ENCODE measurements at places on chromosomes 11 and 22.

DNA sequence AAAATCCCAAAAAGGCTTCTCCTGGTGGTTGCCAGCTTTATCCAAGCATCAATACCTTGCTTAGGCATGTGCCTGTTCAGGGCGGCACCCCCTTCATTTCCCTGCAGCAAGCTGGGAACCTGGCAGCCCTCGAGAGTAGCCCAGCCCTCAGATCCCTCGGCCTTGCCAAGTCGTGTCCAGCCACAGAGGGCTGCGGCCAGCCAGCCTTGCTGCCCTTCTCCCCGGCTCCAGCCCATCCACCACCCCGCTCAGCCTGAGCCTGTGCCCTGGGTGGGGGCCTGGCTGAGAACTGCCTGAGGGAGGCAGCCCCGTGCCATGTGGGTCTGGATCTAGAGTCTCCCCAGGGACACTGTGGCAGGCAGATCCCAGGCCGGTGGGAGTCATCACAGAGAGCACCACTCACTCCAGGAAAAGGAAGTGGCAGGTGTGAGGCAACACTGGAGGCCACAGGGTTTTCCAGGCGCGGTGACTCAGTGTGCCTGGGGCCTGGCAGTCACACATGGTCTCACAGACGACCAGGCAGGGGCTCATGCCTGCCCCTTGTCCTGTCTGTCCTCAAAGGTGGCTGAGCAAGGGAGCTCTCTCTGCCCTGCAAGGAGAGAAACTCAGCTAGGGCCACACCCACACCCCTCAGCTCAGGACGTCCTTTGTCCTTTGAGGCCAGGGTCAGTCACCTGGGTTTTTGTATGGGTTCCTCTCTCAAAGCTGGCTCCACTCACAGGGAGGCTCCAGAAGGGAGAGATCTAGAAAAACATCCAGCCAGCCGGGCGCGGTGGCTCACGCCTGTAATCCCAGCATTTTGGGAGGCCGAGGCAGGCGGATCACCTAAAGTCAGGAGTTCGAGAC, 12.2 kb upstream of the CDC42BPG start:
- no peak for DNase-seq

DNA sequence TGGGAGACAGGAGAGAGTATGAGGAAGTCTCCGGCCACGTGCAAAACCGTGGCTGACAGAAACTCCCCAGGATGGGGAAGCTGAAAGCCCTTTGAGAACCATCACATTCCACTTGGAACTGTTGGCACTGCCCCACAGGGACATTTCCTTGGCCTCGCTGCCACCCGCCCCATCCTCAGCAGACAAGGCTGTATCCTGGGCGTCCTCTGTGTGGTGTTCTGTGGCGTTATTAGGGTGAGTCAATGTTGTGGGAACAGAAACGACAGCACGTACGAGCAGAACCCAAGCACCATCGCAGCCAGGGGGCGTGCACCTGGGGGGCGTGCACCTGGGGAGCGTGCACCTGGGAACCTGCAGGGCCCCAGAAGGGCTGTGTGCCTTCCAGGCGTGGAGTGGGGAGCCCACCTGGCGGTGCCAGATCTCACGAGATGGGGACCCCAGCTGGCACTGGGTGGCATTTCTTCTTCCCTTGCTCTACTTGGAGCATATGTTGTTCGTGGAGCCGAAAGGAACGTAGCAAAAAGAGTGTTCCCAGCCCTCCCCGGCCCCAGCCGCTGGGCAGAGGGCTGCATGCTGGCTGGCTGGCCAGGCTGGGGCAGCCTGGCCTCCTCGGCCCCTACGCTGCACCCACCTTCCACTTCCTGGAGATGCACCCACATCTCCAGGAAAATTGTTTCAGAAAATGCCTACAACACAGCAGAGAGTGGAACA, 35.4 kb downstream of the NFAM1 start:
- DNase-seq = no peak

DNA sequence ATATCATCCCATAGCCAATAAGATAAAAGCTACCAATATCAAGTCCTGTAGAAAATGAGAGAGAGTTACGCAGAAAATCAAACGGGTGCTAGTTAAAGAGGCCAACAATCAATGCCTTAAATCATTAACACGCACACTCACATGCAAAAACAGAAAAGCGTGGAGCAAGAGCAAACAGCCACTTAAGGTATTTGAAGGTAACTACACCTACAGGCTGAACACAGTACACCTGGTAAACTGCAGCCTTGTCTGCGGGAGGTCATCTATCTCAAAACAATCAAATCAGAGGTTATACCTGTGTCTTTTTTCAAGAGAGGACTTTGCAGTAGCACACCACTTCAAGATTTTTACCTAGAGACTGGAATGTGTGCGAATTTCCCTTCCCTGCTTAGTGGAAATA, 23.6 kb downstream of the SLC35F2 start:
- no peak for DNase-seq

DNA sequence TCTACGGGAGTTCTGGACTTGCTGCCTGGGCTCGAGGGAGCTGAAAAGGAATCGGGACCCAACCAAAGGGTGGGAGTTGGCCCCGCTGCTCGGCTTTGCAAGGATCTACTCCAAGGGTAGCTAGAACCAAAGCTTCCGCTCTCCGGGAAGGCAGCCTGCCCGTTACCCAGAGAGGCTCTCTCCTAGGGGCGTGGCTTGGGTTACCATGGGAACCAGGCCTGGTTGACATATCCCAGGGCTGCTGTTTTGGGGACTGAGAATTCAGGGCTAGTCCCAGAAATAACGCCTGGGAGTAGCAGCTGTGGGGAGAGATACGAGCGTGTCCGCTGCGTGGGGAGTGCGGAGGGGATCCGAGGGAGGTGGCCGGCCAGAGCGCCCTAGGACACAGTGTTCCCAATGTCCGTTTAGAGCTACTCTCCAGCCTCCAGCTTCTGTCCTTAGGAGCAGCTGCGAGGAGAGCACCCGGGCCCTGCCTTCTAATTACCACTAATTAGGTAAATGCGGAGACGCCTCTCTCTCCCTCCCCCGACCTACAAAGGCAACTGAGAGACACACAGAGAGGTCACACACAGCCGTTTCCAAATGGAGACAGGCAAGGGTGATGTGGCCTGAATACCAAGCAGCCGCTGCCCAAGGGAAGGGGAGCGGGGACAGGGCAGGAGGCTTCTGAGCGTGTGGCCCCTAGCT, 141.6 kb upstream of the CADM1 start:
- no peak for DNase-seq

- DNase-seq = no peak
These were observed 6.0 kb upstream of the PLA2G6 start for GRCh38 chr22:38187413-38188212.

DNA sequence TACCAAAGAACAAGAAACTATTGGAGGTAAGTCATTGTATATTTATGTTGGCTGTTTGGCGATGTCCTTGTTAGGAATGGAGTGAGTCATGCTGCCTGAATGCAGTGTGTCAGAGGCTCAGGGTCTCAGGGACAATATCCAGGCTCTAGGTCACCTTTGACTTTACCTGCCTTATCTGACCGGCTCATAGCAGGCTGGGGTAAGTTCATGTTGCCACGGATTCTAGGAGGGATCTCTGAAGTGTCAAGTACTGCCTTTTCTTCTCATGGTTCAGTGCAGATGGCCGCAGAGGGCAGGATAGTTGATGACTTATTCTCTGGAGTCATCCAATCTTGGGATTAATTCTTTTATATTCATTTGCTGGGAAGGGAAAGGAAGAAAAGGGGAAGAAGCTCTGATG, 53.2 kb downstream of the SPON1 start:
- DNase-seq = no peak

GRCh38 chr22:48250286-48250895, 1487.9 kb downstream of the TBC1D22A start:
- DNase-seq = no peak

DNA sequence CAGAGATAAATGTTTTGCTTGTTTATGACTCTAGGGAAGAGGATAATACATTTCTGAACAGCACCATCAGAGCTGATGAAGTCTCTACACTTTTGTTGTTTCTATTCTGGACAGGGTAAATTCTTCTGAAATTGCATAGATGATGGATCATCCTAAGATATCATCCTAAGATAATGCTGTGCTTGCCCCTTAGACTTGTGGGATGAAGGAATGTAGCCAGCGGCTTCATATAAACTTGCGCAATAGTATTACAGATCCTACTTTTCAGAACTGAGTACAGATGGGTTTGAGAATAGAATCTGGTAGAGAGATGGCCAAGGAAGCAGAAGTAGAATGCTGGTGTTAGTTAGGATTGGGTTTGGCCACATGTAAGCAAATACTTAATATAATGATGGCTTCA, 61.0 kb downstream of the NCAM1 start:
- no peak for DNase-seq

DNA sequence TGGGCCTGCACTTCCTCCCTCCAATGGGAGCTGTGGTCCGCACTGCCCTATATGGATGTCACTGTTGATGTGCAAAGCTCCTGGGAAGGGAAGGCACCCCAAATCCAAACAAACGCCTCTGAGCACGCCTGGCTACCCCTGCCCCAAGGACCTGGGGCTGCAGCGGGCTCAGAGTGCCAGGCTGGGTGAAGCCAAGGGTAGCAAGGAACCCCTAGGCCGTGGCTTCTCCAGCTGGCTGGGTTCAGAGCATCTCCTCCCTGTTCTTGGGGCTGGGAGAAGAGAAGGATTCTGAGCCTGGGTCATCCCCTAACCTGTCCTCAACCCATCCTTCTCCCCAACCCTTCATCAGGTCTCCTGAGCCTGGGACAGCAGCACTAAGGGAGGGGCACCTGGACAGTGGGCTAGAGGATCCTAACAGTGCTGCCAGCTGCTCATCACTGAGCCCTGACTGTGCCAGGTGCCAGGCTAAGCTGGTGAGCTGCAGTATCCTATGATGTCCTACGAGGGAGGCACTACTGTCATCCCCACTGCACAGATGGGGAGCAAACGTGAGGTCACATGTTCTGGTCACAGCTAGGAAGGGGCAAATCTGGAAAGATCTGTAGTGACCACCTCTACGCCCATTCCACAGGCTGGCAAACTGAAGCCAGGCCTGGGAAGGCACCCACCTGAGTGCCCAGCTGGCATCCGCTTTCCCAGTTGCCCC, 3.0 kb downstream of the SSTR3 start:
- DNase-seq = no peak

DNA sequence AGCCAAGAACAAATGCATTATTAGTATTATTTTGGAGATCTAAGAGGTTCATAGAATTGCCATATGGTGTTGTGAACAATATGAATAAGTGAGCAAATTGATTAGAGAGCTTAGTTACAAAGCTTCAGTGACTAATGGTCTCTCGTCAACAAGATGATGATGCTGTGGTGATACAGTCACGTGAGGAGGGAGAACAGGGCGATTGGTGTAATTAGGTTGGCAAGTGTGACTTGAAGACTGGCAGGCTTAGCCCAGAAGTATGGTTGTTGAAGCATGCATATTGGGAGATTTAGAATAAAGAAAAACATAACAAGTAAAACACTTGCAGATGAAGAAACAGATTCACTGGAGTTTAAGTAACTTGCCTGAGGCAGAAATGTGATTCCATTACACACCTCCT, 100.6 kb upstream of the SORL1-AS1 start:
- DNase-seq = no peak

- no peak for DNase-seq
These were observed 10.1 kb downstream of the CASTOR1 start for GRCh38 chr22:30279046-30279788.

- DNase-seq = no peak
These were observed 127.3 kb upstream of the TOP3B start for GRCh38 chr22:22109693-22110466.

- no peak for DNase-seq
These were observed 77.8 kb downstream of the SFI1 start for GRCh38 chr22:31574055-31574670.

DNA sequence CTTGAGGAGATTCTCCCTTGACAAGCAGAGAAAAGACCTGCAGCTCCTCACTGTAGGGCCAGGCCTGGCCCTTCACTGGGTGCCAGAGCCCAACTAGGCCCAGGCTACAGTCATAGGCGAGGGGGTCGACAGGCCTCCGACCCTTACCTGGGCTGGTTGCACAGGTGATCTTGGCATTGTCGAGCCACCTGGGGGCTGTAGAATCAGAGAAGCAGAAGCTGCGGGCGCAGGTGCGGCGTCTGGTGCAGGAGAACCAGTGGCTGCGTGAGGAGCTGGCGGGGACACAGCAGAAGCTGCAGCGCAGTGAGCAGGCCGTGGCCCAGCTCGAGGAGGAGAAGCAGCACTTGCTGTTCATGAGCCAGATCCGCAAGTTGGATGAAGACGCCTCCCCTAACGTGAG, 6.9 kb upstream of the RAB1B start:
- DNase-seq = no peak

- no peak for DNase-seq
These were observed 94.8 kb upstream of the TBCEL start for GRCh38 chr11:120929090-120929489.

DNA sequence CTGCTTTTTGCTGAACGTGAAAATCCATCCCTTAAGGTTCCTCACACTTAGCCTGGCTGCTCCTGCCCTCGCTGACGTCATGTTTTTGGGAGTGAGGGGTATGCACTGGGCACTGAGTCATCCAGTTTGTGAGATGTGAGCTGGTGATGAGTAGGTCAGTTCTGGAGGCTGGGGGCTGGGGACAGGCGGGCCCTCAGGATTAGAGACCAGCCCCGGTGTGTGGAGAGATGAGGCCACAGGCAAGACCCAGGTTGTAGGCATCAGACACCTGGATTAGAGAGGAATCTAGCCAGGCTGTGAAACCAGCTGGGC, 9.2 kb downstream of the KCNC1 start:
- no peak for DNase-seq

DNA sequence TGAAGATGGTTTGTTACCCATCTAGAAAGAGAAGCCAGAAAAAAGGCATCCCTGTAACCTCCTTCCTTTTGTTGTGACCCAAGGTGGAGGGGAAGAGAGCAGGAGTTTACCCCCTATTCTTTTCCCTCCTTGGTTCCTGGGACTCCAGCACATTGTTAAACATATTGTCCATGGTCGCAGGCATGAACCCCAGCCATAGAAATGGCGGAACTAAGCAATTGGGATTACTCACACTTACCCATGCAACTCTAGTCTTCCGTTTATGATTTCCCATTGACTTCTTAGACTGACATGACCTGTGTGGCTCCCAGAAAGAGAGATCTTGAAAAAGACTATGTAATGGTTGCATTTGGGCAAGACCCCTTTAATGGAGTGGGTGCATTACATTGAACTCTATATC, 45.4 kb downstream of the OR4C46 start:
- DNase-seq = no peak

GRCh38 chr11:117828611-117829368, 4.2 kb upstream of the FXYD2 start:
- DNase-seq = peak; percentile 69

- DNase-seq = no peak
These were observed 77.6 kb downstream of the PLEKHA7 start for GRCh38 chr11:16936643-16937042.

GRCh38 chr11:100878474-100878873, 191.4 kb downstream of the ARHGAP42 start:
- DNase-seq = no peak

DNA sequence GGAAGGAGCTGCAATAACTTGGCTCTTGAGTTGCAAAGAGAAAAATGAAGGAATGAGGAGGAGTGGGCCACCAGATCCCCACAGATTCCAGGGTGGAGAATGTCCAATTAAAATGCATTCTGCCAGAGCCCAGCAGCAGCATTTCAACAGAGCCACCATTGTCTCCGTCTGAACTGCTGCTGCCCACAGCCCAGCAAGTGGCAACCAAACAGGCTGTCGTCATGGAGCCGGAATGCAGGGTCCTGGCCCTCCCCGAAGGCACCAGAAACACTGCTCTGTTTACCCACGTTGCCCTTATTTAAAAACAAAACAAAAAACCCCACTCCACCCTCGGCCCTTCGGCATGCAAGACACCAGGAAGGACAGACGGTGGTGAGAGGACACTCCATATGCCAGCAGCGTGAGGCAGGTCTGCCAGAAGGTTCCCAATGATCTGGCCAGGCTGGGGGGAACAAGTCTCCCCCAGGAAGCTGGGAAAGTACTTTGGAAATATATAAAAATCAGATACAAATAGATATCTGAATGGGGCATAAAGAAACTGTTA, 32.5 kb downstream of the PLEKHA7 start:
- DNase-seq = no peak

GRCh38 chr11:14237444-14237961, 121.5 kb downstream of the RRAS2 start:
- no peak for DNase-seq

Data from T-helper 9 cell (primary cell).